ENCODE measurements at places on chromosomes 2 and 18.

DNA sequence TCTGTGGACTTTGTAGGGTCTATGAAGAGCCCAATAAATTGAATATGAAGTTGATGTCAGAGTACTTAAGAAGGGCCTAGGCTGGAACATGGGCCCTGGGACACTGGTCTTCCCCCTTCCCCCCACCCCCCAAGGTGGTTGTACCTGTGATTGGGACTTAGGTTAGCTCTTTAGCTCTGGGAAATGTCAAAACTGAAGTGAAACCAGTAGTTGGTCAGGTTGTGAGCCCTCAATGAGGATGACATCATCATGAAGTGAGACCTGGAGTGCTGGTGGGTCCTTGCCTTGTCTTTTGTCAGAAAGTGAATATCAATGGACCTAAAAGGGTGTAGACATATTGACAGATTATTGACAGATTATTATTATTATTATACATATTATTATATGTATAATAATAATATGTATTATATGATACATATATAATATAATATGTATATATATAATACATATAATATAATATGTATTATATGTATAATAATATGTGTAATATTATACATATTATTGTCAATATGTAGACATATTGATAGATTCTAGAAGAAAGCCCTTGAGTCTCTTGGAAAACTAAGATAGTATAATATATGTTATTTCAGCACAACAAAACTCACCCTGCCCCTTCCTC, 5.4 kb downstream of the MARS2 start:
- DNase-seq, result peak; percentile 3

DNA sequence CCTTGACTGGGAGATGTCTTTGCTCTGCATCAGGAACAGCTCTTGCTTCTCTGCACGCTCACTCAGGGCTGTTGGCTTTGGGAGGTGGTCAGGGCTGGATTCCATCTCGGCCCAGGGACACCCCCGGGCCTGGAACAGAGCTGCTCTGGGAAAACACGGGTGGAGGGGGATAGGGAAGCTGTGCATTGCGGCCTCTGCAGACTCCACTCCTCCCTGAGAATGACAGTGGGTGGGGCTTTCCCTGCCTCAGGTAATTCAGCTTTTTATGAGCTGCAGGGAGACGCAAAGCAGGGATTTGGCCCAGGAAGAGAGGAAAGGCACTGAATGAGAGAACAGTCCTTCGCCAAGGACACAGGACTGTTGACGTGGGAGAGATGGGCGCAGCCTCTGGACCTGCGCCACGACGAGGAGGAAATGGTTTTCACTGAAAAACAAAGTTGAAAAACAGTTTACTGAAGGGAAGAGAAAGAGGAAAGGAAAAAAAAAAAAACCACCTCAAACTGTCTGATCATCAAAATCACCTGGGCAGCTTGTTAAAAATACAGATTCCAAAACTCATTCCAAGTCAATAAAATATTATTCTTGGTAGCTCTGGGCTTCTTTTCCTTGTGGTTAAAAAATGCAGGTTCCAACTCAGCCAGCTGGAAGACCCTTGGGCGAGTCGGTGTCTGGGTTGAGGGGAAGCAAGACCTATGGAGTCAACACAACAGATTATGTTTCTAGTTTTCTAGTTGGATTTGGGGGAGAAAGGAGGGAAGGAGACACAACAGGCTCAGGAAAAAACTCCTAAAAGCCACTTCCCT, 194.0 kb downstream of the ZFP36L2 start:
- DNase-seq, result peak; percentile 51

- DNase-seq, result no peak
Measured at GRCh38 chr2:234189230-234189629, 138.7 kb downstream of the SPP2 start.

DNA sequence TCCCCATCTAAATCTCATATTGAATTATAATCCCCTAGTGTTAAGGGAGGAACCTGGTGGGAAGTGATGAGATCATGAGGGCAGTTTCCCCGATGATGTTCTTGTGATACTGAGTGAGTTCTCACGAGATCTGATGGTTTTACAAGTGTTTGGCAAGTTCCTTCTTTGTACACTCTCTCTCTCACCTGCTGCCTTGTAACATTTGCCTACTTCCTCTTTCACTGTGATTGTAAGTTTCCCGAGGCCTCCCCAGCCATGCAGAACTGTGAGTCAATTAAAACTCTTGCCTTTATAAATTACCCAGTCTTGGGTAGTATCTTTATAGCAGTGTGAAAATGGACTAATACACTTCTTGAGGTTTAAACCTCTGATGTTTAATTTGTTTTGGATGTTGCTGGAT, 177.5 kb downstream of the CD8B2 start:
- DNase-seq, result no peak

DNA sequence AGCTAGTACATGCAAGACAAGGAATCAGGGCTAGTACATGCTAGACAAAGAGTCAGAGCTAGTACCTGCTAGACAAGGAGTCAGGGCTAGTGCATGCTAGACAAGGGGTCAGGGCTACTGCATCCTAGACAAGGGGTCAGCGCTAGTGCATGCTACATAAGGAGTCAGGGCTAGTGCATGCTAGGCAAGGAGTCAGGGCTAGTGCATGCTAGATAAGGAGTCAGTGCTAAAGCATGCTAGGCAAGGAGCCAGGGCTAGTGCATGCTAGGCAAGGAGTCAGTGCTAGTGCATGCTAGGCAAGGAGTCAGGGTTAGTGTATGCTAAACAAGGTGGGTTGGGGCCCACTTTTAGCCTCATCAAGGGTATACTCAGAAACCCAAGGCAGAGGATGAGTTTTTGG, 90.1 kb upstream of the FAM136A start:
- DNase-seq, result no peak

DNA sequence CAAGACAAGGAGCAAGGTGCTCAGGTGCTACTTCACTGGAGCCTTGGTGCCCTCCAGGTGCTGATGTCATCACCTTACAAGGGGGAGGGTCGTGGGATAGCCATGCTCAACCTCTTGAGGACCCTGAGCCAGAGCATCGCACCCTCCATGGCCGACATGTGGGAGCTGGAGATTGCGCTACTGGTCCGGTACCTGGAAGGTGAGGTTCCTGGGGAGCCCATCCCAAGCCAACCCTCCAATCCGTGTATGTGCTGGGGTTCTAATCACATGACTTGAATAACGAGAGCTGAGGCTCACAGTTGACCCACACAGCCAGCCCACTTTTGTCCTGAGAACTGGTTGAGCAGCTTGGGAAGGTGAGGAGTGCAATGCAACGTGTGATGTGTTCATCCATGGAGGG, 25.9 kb downstream of the MROH2A start:
- no peak for DNase-seq

DNA sequence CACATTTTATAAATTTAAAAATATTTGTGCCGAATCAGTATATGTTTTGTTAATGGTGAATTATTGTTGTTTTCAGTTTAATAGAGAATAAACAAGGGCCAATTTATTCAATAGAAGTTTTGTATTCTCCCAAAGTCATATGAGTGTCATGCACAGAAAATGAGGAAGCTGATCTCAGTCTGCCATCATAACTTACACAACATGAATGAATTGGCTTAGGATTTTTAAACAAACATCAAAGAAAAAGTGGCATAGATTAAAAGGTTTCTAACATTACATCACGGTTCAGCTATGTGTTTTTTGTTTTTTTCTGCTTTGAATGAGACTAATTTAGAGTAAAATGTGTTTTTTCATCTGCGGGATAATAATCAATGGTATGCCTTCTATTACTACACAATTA, 123.4 kb upstream of the CTNNA2 start:
- no peak for DNase-seq
